ENCODE measurements at places on chromosomes 5 and 9.

DNA sequence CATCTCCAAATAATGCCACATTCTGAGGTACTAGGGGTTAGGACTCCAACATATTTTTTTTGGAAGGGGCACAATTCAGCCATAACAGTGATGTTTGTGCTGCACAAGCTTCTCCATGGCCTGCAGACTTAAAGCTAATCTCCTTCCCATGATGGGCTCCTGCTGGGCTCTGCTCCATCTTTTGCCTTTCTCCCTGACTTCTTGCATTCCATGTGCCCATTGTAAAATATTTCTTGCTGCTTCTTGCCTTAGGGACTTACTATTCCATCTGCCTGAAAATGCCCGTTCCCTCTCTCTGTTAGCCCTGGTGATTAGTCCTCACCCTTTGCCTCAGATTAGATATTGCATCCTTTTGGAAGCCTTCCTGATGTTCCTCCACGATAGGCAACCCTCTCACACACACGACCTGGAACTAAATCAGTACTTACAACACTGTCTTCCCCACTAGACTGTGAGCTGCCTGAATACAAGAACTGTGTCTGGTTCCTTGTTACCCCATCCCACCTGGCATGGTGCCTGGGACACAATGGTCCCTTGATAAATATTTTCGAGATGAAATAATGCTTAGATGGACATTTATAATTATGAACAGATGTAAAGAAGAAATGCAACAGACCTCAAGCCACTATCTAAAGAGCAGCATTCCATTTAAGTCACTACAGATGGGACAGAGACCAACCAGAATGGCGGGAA, 33.5 kb downstream of the OR1J1 start:
- DNase-seq = no peak

GRCh38 chr5:56460195-56460546, 227.0 kb upstream of the ANKRD55 start:
- no peak for DNase-seq

DNA sequence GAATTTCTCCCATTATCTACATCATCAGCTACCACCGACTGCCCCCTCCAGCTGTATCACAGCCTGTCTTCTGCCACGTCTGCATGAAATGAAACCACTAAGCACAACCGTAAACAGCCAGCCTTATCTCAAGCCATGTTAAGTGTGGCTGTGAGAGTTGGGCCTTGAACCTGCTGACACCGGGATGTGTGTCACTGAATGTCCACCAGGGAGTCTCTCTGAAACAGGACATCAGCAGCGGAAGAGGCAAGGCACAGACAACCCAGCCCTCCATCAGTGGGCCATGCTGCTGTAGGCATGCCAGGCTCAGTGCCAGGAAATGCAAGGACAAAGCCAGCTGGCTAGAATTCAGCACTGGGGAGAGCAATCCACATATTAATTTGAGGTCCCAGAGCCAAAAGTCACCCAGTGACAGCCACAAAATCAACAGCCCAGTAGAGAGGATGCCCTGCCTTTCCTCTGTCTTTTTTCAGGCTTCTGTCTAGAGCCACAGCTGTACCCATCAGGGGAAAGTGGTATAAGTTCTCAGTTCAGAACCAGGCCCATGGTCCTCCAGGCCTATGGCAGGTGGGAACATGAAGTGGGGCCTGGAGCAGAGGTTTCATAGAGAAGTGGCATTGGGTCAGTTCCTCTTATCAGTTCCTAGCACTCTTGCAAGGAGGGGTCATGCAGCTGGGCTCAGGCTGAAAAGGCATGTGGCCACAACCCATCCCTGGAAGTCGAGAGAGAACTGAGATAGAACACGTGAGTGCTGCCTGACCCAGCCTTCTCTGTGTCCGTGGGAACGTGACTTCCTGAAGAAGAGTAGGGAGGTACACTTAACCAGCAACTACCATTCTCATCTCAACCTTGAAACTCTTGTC, 199.4 kb downstream of the ESM1 start:
- DNase-seq = no peak

- DNase-seq = peak; percentile 51
Measured at GRCh38 chr5:6633469-6634245, 417 bp downstream of the SRD5A1 start.

GRCh38 chr5:59506285-59506877, 387.1 kb downstream of the PDE4D start:
- DNase-seq = peak; percentile 41

GRCh38 chr5:64811050-64811640, 42.4 kb downstream of the CWC27 start:
- DNase-seq = peak; percentile 68

DNA sequence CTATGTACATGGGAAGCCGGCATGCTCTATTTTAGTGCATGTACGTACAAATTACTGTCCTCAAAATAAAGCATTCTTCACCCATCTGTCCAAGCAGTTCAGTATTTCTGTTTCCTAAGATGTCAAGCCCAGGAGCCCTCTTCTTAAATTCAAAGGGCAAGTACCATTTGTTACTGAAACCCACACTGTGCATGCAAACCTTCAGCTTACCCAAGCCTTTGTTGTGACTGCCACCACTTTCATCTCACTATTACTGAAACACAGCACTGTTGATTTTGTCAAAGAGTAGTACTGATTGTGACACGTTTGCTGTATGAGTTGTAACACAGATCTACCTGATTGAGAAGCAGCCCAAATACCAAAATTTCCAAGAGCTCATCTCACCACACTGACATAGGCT, 390.4 kb upstream of the IZUMO3 start:
- no peak for DNase-seq

- DNase-seq = peak; percentile 78
Measured at GRCh38 chr5:7094626-7095025, 301.3 kb upstream of the ADCY2 start.

DNA sequence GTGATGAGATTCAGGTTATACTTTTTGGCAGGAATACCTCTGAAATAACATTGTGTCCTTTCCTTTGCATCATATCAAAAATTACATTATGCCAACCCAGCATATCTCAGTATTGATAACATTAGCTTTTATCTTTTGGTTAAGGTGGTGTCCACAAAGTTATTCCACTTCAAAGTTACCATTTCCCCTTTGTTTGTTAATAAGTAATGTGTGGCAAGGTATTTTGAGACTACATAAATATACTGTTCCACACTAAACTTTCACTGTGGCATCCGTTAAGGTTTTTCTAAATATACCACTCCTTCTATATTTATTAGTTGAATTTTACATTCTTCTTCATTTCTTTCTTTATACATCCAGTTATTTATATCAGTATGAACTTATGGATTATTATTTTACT, 14.1 kb upstream of the ARHGEF37 start:
- DNase-seq = no peak

DNA sequence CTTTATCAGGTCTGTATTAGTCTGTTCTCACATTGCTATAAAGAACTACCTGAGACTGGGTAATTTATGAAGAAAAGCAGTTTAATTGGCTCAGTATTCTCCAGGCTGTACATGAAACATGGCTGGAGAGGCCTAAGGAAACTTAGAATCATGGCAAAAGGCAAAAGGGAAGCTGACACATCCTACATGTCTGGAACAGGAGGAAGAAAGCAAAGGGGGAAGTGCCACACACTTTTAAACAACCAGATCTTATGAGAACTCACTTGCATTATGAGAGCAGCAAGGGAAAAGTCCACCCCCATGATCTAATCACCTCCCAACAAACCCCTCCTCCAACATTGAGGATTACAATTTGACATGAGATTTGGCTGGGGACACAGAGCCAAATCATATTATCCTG, 132.1 kb downstream of the PCSK1 start:
- no peak for DNase-seq

DNA sequence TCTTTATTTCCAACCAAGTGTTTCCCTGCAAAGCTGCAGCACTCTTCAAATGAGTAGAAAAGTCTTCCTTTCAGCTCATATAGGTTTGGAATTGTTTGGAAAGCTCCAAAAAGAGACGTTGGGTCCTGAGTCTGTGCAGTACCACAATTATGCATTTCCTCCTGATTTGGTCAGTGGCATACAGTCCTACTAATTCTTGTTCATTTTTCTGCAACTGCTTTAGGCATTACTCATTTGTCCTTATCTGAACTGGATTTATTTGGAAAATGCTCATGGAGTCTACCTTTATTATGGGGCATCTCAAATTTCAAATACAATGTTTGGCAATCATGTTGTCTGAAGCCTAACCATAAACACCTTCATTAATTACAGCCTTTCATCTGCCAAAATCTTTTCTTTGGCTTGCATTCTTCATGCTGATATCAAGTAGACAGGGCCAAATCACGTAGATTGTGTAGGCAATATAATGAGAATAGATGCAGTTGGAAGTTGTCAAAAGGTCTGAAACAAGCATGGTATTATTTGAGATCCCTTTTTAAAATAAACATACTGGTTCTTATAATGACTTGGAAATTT, 232.8 kb downstream of the TLE1 start:
- DNase-seq = no peak

- DNase-seq = no peak
Measured at GRCh38 chr5:179220716-179221115, 124.5 kb downstream of the ADAMTS2 start.

- DNase-seq = no peak
Measured at GRCh38 chr9:27437652-27438373, 86.3 kb upstream of the IFNK start.

- DNase-seq = no peak
Measured at GRCh38 chr9:81611664-81612063, 77.7 kb downstream of the TLE1 start.

- DNase-seq = no peak
Measured at GRCh38 chr9:18163146-18163545, 310.8 kb upstream of the ADAMTSL1 start.

DNA sequence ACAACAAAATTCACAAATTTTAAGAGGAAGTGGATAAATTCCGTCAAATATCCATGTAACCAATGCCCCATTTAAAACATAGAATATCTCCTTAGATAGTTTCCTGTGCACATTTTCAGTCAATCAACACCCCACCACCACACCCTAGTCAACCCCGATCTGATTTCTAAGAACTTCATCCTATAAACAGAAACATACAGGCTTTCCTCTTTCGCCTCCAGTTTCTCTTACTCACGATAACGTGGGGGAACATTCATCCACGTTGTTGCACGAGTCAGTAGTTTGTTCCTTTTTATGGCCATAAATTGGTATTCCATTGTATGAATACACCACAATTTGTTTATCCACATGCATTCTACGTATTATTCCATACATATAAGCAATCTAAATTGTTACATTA, 35.6 kb upstream of the TRIO start:
- no peak for DNase-seq

Measured in GM23338 (cell line).